CD14-positive monocyte (primary cell): ENCODE measurements at places on chromosomes 3 and 15. TPM values are rescaled to one million over a fixed set of nuclear protein-coding genes. Genes with fewer than 3 reads are reported as not detected.

CIDEC gene
- polyA plus RNA-seq, result not detected

CCDC80 gene
- polyA plus RNA-seq, result not detected

CP gene
- not detected for polyA plus RNA-seq

TMEM108 gene
- polyA plus RNA-seq, result not detected
